ENCODE measurements at places on chromosomes 7 and 10.

DNA sequence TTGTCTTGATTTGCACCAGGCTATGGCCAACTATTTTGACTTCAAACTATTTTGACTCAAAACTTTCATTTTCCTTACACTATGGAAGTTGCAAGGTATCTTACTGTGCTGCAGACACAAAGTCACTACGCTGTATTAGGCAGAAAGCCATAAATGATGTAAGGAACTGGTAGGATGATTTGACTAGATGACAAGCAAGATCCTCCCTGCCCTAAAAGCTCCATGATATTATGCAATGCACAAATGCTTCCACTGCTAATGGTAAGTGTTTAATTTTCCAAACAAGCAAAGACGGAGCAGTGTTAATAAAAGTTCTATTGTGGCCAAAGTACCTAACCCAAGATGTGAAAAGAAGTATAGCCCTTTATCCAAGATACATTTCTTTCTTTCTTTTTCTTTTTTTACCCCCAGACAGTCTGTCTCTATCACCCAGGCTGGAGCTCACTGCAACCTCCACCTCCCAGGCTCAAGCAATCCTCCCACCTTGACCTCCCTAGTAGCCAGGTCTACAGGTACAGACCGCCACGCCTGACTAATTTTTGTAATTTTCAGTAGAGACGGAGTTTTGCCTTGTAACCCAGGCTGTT is 98.2 kb downstream of the ANK3 start:
- no peak for DNase-seq

DNA sequence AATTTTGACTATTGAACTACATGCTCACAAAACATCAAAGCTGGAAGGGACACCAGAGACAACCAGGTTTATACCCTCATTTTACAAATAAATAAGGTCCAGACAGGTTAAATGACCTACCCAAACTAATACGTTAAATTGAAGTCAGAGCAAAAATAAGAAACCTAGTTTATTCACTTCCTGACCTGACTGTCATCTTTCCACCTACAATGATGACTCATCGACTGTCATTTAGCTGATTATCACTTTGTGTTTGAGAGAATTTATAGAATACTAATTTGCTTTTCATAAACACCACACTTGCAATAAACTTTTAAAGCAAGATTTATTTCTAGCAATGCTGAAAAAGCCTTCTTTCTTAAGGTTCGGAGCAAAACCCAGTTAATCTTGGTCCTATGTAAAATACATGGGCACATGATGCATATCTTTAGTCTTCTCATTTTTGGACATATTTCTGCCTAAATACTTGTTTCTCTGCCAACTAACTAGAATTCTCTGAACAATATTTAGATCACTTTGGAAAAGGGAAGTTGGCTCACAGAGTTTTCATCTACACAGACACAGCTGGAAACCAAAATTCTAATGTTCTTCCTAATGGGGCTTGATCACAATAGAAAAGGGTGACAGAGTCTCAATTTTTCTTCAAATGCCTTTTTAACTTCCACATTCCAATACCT is 16.7 kb upstream of the LRRN3 start:
- DNase-seq: no peak

DNA sequence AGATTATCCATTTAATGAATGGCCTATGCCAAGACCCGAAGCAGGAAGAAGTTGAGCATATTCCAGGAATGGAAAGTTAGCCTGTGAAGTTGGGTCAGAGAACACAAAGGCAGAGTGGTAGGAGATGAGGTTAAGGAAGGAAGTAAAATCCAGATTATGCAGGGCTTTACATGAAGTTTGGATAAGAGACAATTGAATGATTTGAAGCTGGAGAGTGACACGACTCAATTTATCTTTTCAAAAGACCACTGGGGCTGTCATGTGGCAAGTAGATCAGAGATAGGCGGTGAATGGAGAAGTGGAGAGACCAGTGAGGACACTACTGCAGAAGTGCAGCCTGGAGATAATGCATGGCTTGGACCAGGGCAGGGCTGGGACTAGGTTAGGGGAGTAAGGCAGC is 7.2 kb upstream of the CNOT4 start:
- DNase-seq: no peak

GRCh38 chr10:98264378-98265065 is 3.5 kb downstream of the LOXL4 start:
- no peak for DNase-seq

GRCh38 chr7:121282129-121282528 is 46.7 kb upstream of the WNT16 start:
- DNase-seq: no peak

GRCh38 chr7:151520419-151521261 is 945 bp upstream of the RHEB start:
- no peak for DNase-seq

GRCh38 chr10:124740369-124741280 is 3.6 kb downstream of the FAM53B start:
- DNase-seq: no peak

GRCh38 chr10:93342921-93343320 is 139.2 kb downstream of the MYOF start:
- no peak for DNase-seq

- DNase-seq: no peak
These were observed 324.9 kb downstream of the AGMO start for GRCh38 chr7:15236952-15237351.

DNA sequence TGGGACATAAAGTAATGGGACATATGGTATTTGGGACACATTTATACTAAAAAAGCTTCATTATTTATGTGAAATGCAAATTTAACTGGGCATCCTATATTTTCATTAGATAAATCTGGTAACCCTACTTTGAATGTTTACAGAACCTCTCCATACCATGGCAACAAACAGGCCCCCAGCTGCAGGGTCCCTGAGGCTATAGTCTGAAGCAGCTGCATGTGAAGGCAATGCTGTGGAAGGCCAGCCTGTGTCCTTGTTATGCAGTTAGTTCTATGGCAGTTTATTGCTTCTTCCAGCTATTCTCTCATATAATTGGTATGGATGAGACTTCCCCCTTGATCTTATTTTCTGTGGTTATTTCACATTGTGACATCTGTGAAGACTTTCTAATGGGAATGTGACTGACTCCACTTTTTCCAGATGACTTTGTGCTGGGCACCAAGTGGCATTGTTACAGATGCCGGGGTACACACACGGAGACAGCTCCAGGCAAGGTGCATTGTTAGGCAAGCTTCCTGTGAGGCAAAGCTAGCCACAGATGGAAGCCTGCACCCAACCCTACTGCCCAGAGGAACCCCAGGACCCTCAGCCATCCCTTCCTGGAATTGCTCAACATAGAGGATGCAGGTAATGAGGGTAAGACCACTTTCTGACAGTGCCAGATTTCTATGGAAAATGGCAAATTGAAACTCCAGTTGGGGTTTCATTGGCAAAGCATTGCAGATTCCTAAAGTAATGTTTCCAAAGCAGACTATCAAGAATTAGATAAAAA is 49.5 kb upstream of the ADAM12 start:
- DNase-seq: no peak

DNA sequence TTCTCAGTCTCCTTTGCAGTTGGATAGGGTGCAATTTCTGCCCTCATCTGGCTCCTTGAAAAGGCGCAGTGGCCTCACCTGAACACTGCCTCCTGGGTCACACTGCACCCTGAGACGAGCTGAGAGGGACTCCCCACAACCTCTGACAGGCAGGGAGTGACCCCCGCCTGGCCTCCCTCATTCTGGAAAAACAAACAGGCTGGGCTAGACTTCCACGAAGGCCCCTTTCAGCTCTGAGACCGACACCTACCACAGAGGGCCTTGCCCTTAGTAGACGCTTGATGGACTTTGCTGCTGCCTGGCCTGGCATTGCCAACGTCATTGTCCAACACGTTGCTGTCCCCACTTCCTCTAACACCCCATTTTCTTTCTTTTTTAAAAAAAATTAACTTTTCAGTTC is 8.6 kb downstream of the FAM241B start:
- no peak for DNase-seq

GRCh38 chr10:96333101-96333500 is 25.7 kb downstream of the OPALIN start:
- DNase-seq: no peak

- DNase-seq: no peak
These were observed 20.0 kb upstream of the ZNF438 start for GRCh38 chr10:31051703-31052102.

- DNase-seq: no peak
These were observed 5.5 kb upstream of the SPAG6 start for GRCh38 chr10:22339761-22340328.

GRCh38 chr7:68216051-68216450 is 1219.4 kb downstream of the TYW1 start:
- no peak for DNase-seq

DNA sequence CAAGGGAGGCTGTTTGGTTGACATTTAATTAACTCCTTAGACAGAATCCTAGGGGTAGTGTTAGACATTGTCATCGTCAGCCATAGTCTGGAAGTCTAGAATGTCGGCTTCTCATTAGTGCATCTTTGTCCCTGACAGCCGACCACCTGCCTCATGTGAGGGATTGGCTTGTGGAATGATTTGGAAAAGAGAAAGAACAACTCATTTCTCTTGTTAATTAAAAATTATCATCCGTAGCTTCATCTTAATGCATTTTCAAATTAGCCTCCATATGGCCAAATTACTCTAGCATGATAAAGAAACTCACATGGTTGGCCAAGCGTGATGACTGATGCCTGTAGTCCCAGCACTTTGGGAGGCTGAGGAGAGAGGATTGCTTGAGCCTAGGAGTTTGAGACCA is 97.7 kb upstream of the PARD3 start:
- DNase-seq: no peak

DNA sequence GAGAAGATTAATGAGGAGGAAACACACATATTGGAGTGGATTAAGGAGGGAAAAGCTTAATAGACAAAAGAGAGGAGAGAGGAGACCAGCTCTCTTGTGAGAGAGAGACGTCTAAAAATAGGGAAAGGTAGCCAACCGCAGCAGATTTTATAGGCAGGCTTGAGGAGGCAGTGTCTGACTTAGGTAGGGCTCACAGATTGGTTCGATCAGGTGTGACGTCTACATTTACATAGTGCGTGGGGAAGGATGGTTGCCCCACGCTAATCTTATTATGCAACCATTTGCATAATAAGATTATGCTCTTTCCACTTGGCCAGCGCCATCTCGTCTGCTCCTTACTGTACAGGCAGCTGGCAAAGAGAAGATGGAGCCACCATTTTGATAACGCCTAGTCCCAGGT is 122.0 kb downstream of the MARCHF5 start:
- DNase-seq: no peak
